ENCODE measurements at places on chromosomes 12 and 14. TPM values are rescaled to one million over a fixed set of nuclear protein-coding genes. Genes with fewer than 3 reads are reported as not detected.

Gene KRT74
- polyA plus RNA-seq, result 0.07 TPM

Gene INSM2
- not detected for polyA plus RNA-seq

Gene IFNG
- polyA plus RNA-seq, result not detected

Gene NPAS3
- polyA plus RNA-seq, result 0.13 TPM

Gene RERG
- polyA plus RNA-seq, result 3.2 TPM

Gene GALNT6
- polyA plus RNA-seq, result 1.1 TPM

Gene METTL1
- 18.8 TPM for polyA plus RNA-seq

Gene MEG3
- polyA plus RNA-seq, result 9.7 TPM

Gene GNG2
- polyA plus RNA-seq, result 2.0 TPM

Gene PRB2
- not detected for polyA plus RNA-seq

Gene RAP1B
- 47.1 TPM for polyA plus RNA-seq

Gene RNASE7
- polyA plus RNA-seq, result 33.9 TPM

Gene TULP3
- polyA plus RNA-seq, result 12.8 TPM

Gene HCAR3
- 7.5 TPM for polyA plus RNA-seq

Gene GPD1
- 0.32 TPM for polyA plus RNA-seq

Gene ADCY4
- polyA plus RNA-seq, result 23.3 TPM

Gene PRIMA1
- polyA plus RNA-seq, result 1.7 TPM

Gene TAS2R10
- not detected for polyA plus RNA-seq

Gene TPPP2
- polyA plus RNA-seq, result not detected

Gene SERPINA9
- polyA plus RNA-seq, result not detected

All from esophagus (tissue), 2 donors.